ENCODE measurements at places on chromosomes 3 and 15.

GRCh38 chr3:113898892-113899291 lies 48.9 kb upstream of the ZDHHC23 start:
- no peak for DNase-seq

- no peak for DNase-seq
Measured at GRCh38 chr3:162738784-162739183, 1242.2 kb downstream of the OTOL1 start.

DNA sequence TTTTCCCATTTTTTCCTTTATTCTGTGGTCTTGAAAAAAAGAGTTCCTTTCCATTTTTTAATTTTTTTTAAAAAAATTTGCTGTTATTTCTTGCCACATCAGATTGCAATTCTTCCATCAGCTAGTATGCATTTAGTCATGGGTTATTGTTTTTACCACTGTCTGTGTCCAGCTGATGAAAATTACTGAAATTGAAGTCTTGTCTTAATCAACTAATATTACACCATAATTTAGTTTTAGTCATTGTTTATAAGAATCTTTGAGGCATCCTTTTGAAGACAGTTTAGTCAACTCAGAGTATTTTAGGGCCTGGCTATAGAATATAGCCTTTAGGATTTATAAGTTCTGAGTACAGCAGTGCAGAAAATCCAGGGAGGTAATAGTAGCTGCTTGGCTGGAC lies 172.1 kb downstream of the LRTM1 start:
- no peak for DNase-seq

GRCh38 chr3:174767406-174767805 lies 91.7 kb upstream of the NAALADL2 start:
- no peak for DNase-seq

DNA sequence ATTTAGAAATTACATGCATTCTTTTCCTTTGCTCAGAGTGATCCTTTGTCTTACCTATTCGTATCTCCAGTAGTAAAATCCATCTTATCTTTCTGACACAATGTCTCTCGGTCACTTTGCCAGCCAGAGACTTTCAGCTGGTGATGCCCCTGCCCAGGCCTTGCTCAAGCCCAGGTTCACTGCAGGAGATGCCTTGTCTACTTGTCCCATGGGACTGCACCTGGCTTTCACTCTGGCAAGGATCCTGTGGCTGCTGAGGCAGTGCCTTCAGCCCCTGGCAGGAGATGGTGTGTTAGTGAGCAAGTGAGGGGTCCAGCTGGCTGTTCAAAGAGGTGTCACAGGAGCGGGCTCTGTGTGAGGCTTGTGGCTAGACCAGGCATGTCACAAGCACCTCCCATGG lies 1268.9 kb downstream of the OTOL1 start:
- DNase-seq, result no peak

- DNase-seq, result no peak
Measured at GRCh38 chr15:35533130-35534110, 12.5 kb downstream of the DPH6 start.

- no peak for DNase-seq
Measured at GRCh38 chr15:26562336-26562735, 210.5 kb downstream of the GABRB3 start.

GRCh38 chr15:39022532-39023305 lies 458.1 kb upstream of the RASGRP1 start:
- no peak for DNase-seq

- DNase-seq, result no peak
Measured at GRCh38 chr3:15450438-15451215, 23.2 kb downstream of the EAF1 start.

GRCh38 chr3:71890356-71890931 lies 105.5 kb upstream of the PROK2 start:
- DNase-seq, result no peak

- DNase-seq, result no peak
Measured at GRCh38 chr3:58553003-58553402, 16.0 kb upstream of the ACOX2 start.

- no peak for DNase-seq
Measured at GRCh38 chr3:149449799-149450198, 24.7 kb upstream of the TM4SF4 start.

- no peak for DNase-seq
Measured at GRCh38 chr3:10387881-10388609, 67.1 kb upstream of the SEC13 start.

DNA sequence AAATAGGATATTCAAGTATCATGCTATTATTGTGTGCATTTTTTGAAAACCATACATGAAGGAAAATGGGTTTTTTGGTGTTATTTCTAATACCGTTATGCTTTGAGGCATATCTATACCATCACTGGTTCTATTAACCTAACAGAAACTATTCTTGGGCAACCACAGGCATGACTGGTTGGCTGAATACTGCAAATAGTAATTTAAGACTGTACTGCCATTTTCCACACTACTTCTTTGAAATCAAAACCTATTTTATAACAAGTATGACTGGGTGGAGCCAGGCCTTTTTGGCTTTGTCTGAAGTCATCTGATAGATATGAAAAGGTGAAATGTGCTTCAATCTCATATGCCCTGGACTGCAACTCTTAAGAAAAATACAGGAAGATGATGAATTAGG lies 115.1 kb downstream of the ULK4 start:
- DNase-seq, result no peak

- no peak for DNase-seq
Measured at GRCh38 chr15:73952171-73952912, 26.1 kb downstream of the LOXL1 start.

DNA sequence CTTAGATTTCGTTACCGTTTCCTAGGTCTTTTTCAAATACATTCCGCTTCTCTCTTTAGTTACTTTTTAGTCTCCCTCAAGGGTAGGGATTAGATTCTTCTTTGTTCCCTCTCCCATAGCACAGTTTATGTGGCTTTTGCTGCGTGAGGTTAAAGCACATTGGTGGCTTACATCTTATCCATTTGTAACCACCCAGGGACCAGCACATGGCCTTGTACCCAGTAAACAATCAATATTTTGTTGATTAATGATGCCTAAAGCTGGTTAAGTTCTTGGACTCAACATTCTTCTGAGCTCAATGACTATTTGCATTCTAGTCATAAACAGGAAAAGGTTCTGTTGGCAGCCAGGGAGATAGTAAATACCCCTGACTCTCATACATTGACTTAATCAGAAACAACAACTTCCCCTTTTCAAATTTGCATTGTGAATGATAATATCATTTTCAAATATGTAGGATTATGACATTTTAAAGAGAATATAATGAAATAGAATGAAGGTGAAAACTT lies 60.2 kb downstream of the CACNA1D start:
- DNase-seq, result no peak

DNA sequence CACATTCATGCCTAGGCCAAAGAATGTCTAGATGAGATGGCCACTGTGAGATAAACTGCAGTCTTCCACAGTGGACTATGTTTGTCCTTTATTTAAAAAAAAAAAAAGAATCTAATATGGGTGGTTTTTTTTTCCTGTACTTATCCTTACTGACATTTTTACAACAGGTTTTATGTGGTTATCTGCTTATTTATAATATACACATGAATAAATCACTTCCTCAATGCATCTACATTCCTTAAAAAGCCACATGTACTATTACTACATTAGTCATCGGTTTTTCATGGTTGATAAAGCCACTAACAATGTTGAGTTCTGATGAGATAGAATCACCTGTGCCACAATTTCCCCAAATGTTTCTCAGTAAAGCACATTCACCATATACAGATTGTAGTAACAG lies 341.3 kb upstream of the THBS1 start:
- DNase-seq, result no peak

- no peak for DNase-seq
Measured at GRCh38 chr3:65532215-65532614, 506.5 kb downstream of the MAGI1 start.

- DNase-seq, result no peak
Measured at GRCh38 chr3:15102256-15102655, 3.3 kb upstream of the RBSN start.

- no peak for DNase-seq
Measured at GRCh38 chr3:115062009-115062408, 85.1 kb downstream of the ZBTB20 start.

DNA sequence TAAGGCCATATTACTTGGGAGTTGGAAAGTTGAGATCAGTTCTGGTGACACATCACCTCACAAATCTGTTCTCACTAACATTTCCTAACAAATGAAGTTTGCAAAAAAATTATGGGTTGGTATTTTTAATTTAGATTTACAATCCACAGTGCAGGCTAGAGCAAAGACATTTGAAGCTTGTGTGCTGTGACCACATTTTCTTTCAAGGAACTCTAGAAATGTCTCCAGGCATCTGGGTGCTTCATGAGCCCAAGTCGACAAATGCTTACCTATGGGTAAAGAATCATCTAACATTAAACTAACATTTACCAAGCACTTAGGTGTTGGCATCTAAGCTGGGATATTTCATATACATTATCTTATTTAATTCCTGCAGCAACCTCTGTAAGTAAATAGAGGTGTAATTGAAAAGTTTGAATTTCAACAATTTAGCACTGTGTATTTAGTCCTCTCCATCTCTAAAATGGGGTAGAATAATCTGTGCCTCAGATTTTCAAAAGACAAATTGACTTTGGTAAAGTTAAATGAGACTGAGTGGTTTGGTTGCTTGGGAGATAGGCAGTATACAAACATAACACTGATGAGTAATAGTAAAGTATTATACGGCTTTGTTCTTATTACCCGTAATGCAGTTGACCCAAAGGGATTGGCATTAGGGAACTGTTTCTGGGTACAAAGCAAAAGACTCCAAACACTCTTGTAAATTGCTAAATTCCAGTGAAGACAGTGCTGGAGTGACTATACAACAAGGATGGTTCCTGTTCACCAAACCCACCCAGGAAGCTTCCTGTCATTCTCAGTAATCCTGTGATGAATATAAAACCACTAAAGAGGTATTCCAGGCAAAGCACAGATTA lies 162.5 kb downstream of the TPRG1 start:
- DNase-seq, result no peak

DNA sequence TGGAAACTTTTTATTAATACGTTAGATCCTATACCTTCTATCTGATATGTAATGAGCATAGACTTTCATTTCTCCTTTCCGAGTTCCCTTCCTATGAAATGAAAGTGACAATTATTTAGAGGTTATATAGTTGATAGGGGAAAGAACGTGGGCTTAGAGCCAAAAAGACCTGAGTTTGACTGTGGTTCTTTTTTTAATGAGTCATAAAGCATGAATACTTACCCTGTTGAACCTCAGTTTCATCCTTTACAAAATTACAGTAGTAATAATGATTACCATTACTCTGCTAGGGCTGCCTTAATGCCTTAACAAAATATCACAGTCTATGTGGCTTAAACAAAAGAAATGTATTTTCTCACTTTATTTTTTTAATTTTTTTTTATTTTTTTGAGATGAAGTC lies 75.9 kb downstream of the AGBL1 start:
- DNase-seq, result no peak

- no peak for DNase-seq
Measured at GRCh38 chr3:114284644-114285043, 9.2 kb upstream of the TIGIT start.

- DNase-seq, result no peak
Measured at GRCh38 chr3:181921220-181921619, 209.5 kb downstream of the SOX2 start.
